ENCODE measurements at places on chromosomes 5 and 9. TPM values are rescaled to one million over a fixed set of nuclear protein-coding genes. Genes with fewer than 3 reads are reported as not detected.

The KCNV2 gene
- total RNA-seq, result not detected

DNA sequence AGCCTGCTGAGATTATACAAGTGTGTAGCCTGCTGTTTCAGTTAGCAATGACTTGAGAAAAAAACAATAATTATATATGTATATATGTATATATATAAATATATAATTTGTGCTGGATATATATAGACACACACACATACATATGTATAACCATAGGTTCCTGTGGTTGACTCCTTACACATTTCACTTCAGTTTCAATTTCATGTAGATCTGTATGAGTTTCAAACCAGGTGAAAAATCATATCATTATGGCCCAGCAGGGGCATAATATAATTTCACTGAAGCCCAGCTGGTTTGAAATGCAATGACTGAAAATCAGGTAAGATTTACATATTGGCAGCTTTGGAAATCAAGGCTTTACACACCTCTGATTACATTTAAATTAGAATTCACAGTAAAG is 690.4 kb upstream of the CDH18 start:
- DNase-seq, result no peak

GRCh38 chr9:92342825-92343488 is 17.2 kb downstream of the CENPP start:
- DNase-seq, result no peak

The TRIM7 gene
- total RNA-seq, result 1.2 TPM

The IFNA4 gene
- not detected for total RNA-seq
